NCI-H2029 treated with DMSO at 0.1 percent for 48 hours (cell line): ENCODE measurements at places on chromosomes 4 and X.

DNA sequence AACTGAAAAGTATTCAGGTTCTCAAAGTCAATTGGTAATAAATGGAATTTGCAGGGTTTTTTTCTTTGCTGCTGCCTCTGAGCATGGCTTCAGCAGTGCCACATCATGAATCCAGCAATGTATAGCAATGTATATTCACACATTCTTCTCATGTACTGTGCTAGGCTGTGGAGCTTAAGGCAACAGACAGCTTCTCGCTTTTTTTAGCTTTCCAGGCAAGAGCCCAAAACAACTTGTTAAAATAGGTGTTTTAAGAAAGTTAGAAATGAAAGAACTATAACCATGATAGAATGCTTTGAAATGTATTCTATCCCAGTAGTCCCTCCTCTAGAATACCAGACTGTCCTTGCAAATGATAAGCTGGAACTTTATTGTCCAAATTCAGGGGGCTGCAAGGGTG is 30.4 kb downstream of the SMIM43 start:
- DNase-seq = no peak

- no peak for DNase-seq
These were observed 73.2 kb downstream of the ZNF827 start for GRCh38 chr4:145865274-145865941.

DNA sequence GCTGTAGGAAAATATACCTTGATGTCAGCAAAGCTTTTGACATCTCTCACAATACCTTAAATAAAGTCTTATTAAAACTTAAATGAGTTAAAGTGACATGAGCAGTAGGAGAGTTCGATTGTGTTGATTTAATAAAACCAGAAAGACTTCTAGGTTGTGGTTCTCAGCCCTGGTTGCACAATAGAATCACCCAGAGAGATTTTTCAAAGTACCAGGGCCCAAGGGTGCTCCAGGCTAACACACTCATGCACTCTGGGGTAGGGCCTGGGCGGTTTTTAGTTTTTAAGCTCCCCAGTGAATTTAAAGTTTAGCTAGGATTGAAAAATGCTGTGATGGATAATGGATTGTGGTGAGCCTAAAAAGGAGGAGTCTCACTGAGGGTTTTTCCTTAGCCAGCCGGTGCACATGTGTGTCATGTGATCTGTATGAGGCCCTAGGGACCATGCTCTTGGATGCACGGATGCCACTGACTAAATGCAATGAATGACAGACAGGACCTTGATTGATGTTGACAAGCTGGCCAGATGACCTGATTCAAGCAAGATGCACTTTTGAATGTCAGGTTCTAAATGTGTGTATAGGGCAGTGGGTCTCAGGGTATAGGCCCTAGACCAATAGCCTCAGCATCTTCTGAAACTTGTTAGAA is 185.0 kb downstream of the PTTG2 start:
- no peak for DNase-seq

- DNase-seq = peak; percentile 15
These were observed 482 bp upstream of the MBTPS2 start for GRCh38 chrX:21838937-21839333.

DNA sequence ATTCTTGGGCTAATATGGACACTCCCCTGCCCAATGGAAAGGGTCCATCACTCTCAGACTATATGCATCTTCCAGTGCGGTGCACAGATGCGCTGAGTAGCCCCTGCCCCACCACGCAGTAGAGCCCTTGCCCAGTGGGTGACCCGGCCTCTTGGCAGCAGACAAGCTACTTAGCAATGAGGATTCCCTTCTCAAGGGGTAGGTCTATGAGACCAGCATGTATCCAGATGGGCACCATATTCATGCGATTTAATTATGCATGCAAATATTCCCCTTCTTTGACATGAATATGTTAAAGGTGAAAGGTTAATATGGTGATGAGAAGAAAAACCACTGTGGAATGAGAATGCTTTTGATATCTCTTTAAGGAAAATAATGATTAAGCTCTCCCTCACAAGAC is 77.7 kb downstream of the ZNF827 start:
- no peak for DNase-seq
